Left ventricle myocardium inferior (tissue), 1 donor: ENCODE measurements at places on chromosomes 6 and 20. TPM values are rescaled to one million over a fixed set of nuclear protein-coding genes. Genes with fewer than 3 reads are reported as not detected.
A peak's percentile ranks its signal among the peaks of the same experiment; 100 is the strongest.

ZC2HC1B gene
- total RNA-seq, result not detected

GRCh38 chr20:5279661-5280060 lies 37.1 kb downstream of the PROKR2 start:
- H3K4me3 ChIP-seq, result no peak overlapping the region
- no peak for DNase-seq
- H3K4me1 ChIP-seq, result no peaks in the 10 kb centered on the region
- H3K27ac ChIP-seq, result no peak overlapping the region
- no peaks in the 10 kb centered on the region for H3K36me3 ChIP-seq
- H3K27me3 ChIP-seq, result no peaks in the 10 kb centered on the region

DNA sequence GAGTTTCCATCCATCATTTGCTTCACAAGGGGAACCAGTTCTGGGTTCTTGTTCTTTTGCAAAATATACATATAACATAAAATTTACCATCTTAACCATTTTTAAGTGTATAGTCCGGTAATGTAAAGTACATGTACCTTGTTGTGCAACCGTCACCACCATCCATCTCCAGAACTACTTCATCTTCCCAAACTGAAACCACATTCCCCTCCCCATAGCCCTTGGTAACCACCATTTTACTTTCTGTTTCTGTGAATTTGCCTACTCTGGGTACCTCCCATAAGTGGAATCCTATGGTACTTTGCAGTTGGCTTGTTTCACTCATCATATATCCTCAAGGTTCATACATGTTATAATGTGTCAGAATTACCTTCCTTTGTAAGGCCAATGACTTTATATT lies 70.3 kb upstream of the DSP start:
- H3K4me3 ChIP-seq, result no peak overlapping the region
- no peak overlapping the region for H3K27ac ChIP-seq
- H3K27me3 ChIP-seq, result no peaks in the 10 kb centered on the region
- H3K36me3 ChIP-seq, result no peaks in the 10 kb centered on the region
- peaks cover 27% of the 10 kb centered on the region for H3K4me1 ChIP-seq

DNA sequence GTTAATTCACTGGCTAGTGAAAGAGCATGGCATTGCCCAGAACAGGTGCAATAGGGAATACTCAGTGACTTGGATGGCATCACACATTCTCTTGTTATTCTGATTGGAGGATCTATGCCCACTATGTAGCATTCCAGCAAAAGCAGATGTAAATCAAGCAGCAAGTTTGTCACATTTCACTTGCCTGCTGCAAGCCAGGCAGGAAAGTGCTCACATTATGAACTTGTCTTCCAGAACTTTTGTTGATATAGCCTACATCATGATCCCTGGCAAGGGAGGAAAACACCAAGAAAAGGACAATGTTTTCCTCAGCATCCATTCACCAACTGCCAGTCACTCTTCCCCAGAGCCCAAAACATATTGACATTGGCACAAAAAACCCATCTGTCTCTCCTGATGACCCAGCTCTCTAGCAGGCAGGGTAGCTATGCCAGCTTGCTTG lies 77.8 kb downstream of the ARHGAP18 start:
- no peak overlapping the region for H3K27ac ChIP-seq
- H3K27me3 ChIP-seq, result no peaks in the 10 kb centered on the region
- no peak overlapping the region for H3K4me3 ChIP-seq
- no peak for DNase-seq
- H3K36me3 ChIP-seq, result peaks cover 6% of the 10 kb centered on the region

NOTCH4 gene
- 23.0 TPM for total RNA-seq

GRCh38 chr20:18007534-18008292 lies 38.9 kb downstream of the MGME1 start:
- peaks cover 6% of the 10 kb centered on the region for H3K4me1 ChIP-seq
- no peak overlapping the region for H3K4me3 ChIP-seq
- no peaks in the 10 kb centered on the region for H3K36me3 ChIP-seq
- DNase-seq, result peak; percentile 31
- no peak overlapping the region for H3K27ac ChIP-seq

DNA sequence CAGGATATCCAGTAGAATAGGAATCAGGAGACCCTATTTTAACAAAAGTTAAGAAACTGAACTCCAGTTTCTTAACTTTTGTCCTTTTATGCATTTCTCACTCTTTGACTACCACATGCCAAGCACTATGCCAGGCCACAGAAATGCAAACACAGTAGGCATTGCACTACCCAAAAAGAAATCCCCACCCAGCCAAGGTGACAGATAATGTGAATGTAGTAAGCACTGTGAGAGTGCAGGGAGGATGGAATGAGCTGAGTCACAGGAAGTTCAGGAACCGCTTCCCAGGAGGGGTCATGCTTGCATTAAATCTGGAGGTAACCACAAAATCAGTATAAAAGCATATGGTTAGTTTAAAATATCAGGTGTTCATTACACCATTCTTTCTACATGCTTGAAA lies 20.1 kb upstream of the FAM83C start:
- H3K4me3 ChIP-seq, result no peak overlapping the region
- DNase-seq, result no peak
- peaks cover 27% of the 10 kb centered on the region for H3K36me3 ChIP-seq
- peaks cover 19% of the 10 kb centered on the region for H3K4me1 ChIP-seq
- H3K27me3 ChIP-seq, result no peaks in the 10 kb centered on the region
- no peak overlapping the region for H3K27ac ChIP-seq

GRCh38 chr6:112241820-112242429 lies 12.4 kb downstream of the LAMA4 start:
- no peak overlapping the region for H3K4me3 ChIP-seq
- H3K27me3 ChIP-seq, result no peaks in the 10 kb centered on the region
- peaks cover 91% of the 10 kb centered on the region for H3K4me1 ChIP-seq
- H3K27ac ChIP-seq, result peak overlapping the region; percentile 59
- no peak for DNase-seq
- H3K36me3 ChIP-seq, result peaks cover 2% of the 10 kb centered on the region

- no peak for DNase-seq
- no peaks in the 10 kb centered on the region for H3K4me1 ChIP-seq
- H3K36me3 ChIP-seq, result no peaks in the 10 kb centered on the region
- no peak overlapping the region for H3K27ac ChIP-seq
Measured at GRCh38 chr6:63058601-63059000, 152.7 kb upstream of the FKBP1C start.

DNA sequence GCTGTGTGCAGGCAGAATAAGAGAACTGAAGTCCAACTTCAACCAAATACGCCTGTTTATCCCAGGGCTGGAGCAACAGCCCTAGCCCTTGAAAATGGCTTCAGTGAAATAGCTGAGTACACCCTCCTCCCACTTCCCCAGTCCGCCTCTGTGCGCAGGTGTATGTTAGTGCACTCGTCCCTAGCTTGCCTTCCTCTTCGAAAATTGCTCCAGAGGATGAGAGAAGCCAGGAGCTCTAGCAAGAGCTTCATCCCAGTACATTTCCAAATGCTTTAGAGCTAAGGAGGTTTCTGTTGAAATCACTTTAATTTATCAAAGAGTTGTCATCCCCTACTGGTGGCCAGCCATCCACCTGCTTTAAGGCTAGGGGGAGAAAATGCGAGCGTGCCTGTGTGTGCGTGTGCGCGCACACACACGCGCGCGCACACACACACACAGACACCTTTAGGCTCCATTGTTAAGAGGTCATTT lies 5.4 kb upstream of the POU3F2 start:
- H3K4me3 ChIP-seq, result no peak overlapping the region
- peaks cover 58% of the 10 kb centered on the region for H3K4me1 ChIP-seq
- H3K36me3 ChIP-seq, result no peaks in the 10 kb centered on the region
- peaks cover 100% of the 10 kb centered on the region for H3K27me3 ChIP-seq
- no peak for DNase-seq

SLC35D3 gene
- 0.08 TPM for total RNA-seq

DNA sequence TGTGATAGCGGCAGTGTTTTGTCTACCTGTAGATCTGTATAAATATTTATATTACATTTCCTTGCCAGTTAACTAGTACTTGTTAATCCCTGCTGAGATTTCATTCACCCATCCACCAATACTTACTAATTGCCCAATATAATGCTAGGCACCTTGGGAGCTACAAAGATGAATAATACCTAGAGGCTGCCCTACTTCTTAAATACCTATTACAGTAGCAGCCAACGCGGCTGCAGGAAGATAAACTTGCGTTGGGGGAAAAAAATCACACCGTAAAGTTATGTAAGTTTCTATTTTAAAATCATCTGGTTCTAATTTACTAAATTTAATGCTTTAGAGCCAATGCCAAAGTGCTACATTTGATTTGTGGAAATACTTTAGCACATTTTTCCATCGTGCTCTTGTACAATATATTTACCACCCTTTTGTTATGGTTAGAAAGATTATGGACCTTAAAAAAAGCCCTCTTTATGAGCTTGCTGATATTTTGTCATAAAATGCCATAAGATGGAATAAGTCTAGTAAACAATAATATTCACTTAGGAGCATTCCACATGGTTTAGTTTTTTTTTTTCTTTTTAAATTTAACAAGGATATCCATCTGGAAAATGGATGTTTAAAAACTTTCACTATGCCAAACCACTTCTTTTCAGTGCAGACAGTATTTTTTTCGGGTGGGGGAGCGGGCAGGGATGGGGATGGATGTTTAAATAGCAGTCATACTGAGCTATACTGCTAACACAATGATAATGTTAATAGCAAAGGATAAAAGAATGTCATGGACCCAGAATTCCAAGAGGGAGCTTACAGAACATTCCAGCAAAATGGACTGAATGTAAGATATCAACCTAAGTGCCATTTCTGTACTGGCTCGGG lies 13.2 kb upstream of the NEDD9 start:
- no peak overlapping the region for H3K4me3 ChIP-seq
- H3K27ac ChIP-seq, result no peak overlapping the region
- H3K27me3 ChIP-seq, result no peaks in the 10 kb centered on the region
- no peaks in the 10 kb centered on the region for H3K4me1 ChIP-seq

MAK gene
- 0.14 TPM for total RNA-seq

- no peak overlapping the region for H3K27ac ChIP-seq
- H3K36me3 ChIP-seq, result no peaks in the 10 kb centered on the region
- no peak overlapping the region for H3K4me3 ChIP-seq
- peaks cover 4% of the 10 kb centered on the region for H3K4me1 ChIP-seq
- H3K27me3 ChIP-seq, result peaks cover 20% of the 10 kb centered on the region
- no peak for DNase-seq
Measured at GRCh38 chr20:54665812-54666211, 190.4 kb downstream of the DOK5 start.

KCNQ5 gene
- total RNA-seq, result 0.11 TPM

- H3K36me3 ChIP-seq, result no peaks in the 10 kb centered on the region
- no peak overlapping the region for H3K27ac ChIP-seq
- H3K4me1 ChIP-seq, result no peaks in the 10 kb centered on the region
- H3K4me3 ChIP-seq, result no peak overlapping the region
- no peak for DNase-seq
Measured at GRCh38 chr6:137536104-137536773, 42.0 kb upstream of the OLIG3 start.
